ENCODE measurements at places on chromosomes 3 and 15.

- DNase-seq = no peak
These were observed 5.8 kb downstream of the RARB start for GRCh38 chr3:25433868-25434267.

DNA sequence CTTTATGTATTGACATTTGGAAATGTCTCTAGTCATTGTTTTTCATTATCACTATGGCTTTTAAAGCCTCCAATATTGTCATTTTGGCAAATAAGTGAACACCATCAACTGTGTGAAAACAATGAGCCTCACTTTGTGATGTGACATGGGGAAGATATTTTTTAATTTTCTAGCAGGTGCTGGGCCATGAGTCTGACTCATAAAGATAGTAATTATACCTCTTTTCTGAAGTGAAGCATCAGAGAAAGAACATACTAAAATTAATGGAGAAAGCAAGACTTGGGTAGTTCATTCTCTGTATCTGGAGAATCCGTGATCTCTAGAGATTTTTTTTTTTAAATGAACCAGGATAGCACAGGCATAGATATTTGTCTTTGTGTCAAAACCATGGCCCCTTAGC lies 100.8 kb downstream of the CCNL1 start:
- no peak for DNase-seq

DNA sequence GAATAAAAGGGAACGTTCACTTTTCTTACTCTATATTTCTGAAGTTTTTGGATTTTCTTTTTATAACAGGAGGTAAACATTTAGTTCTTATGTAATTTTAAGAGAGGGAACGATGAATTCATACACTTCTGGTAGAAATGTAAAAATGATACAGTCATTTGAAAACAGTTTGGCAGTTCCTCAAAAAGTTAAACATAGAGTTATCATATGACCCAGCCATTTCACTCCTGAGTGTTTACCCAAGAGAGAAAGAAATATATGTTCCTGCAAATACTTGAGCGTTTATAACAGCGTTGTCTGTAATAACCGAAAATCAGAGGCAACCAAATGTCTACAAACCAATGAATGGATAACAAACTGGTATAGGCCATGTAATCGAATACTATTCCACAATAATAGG lies 20.8 kb upstream of the CCR9 start:
- no peak for DNase-seq

DNA sequence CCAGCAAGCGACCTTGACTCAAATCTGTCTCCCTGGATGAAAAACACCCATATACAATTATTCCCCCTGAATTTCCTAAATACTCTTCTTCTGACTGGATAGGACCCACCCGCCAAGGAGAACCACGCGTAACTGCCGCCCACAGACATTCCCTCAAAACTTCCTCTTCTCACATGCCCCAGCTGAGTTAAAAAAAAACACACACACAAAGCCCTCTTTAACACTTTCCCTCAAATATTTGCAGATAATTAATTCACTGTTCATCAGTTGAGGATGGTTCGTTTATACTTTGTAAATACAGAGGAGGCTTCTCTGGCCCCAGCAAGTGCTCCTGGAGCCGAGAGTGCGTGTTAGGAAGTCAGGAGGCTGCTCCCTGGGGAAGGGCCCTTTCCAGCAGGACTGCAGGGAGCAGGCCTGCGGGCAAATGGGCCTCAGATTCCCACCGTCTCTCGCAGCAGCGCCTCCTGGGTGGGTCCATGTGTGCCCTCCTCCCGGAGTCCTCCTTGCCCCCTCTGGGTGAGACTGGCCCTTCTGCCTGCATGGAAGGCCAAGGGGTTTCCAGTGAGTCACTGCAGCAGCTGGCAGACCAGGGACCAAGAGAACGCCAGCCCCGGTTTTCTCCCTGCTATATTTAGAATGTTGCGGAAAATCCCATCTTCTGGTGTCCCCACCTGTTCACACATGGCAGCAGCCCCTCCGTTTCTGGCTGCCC lies 46.8 kb downstream of the MGLL start:
- no peak for DNase-seq

DNA sequence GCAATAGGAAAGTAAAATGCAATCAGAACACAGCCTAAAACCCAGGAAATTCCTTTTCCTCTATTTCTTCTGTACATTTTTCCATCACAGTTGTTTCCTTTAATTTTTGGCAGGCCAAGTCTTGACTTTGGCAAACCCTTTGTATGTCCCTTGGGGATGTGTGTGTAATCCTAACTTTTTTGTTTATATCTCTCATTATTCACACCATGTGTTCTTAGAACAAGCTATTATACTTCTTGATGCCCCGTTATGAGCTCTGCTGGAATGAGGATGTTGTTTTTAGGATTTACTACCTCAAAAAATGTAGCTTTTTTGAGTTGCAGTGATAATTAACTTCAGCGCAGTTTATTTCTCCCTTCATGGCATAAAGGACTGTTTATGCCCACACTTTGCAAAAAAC lies 123.4 kb downstream of the ABI3BP start:
- no peak for DNase-seq

- no peak for DNase-seq
These were observed 98.3 kb upstream of the ZBTB20 start for GRCh38 chr3:115245438-115245837.
